ENCODE measurements at places on chromosomes 11 and 22. TPM values are rescaled to one million over a fixed set of nuclear protein-coding genes. Genes with fewer than 3 reads are reported as not detected.

GRCh38 chr11:105181100-105181499 lies 41.5 kb upstream of the CARD18 start:
- no peak overlapping the region for H3K27ac ChIP-seq
- H3K27me3 ChIP-seq = no peaks in the 10 kb centered on the region
- no peaks in the 10 kb centered on the region for H3K36me3 ChIP-seq
- no peak overlapping the region for H3K4me3 ChIP-seq

- no peak overlapping the region for H3K4me3 ChIP-seq
- no peaks in the 10 kb centered on the region for H3K36me3 ChIP-seq
- DNase-seq = no peak
Measured at GRCh38 chr11:129637473-129637872, 178.2 kb upstream of the TMEM45B start.

The KCNJ11 gene
- total RNA-seq = 0.59 TPM

The ARHGAP8 gene
- not detected for total RNA-seq
